ENCODE measurements at places on chromosomes 5 and 9.

GRCh38 chr9:125904155-125904851 lies 157.1 kb downstream of the PBX3 start:
- DNase-seq: no peak

DNA sequence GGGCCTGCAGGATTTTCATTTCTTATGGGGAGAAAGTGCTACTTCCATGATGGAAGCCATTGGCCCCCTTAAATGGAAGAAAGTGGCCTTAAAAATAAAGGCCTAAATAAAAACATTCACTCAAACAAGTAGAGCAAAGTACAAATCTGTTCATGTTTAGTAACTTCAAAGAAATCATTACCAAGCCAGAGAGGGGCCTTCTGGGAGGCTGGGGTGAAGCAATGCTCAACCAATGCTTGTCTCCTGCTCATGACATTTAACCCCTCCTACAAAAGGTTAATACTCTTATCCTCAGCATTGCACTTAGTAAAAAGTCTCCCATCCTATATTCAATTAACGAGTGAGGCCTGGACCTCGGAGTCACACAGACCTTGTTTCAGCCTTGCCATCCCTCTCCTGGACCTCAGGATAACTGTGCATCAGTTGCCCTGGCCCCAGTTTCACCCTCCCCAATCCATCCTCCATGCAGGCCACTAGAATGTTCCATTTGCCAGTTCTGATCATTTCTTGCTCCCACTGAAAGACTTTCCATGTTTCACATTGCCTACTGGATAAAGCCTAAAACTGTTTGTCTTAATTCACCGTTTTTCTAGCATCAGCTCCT lies 36.9 kb upstream of the ALDH1B1 start:
- no peak for DNase-seq

DNA sequence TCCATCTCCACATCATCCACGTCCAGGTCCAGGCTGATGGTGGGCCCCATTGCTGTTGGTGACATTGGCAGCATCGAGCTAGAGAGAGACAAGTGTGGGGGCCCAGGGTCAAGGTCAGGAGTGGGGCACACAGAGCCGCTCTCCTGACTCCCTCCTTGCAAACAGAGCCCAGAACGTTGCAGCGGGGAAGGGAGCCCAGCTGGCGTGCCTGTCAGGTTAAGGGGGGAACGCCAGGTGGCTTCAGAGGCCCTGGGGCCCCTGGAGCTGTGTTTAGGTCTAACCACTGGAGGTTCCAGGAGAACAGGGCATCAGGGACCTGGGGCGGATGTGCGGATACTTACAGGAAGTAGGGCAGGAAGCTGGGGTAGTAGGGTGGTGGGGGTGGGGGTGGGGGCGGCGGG lies 7.5 kb downstream of the RNF44 start:
- DNase-seq: no peak

GRCh38 chr5:143796753-143797152 lies 15.2 kb upstream of the HMHB1 start:
- no peak for DNase-seq

GRCh38 chr9:136051453-136051836 lies 43.6 kb downstream of the NACC2 start:
- no peak for DNase-seq

DNA sequence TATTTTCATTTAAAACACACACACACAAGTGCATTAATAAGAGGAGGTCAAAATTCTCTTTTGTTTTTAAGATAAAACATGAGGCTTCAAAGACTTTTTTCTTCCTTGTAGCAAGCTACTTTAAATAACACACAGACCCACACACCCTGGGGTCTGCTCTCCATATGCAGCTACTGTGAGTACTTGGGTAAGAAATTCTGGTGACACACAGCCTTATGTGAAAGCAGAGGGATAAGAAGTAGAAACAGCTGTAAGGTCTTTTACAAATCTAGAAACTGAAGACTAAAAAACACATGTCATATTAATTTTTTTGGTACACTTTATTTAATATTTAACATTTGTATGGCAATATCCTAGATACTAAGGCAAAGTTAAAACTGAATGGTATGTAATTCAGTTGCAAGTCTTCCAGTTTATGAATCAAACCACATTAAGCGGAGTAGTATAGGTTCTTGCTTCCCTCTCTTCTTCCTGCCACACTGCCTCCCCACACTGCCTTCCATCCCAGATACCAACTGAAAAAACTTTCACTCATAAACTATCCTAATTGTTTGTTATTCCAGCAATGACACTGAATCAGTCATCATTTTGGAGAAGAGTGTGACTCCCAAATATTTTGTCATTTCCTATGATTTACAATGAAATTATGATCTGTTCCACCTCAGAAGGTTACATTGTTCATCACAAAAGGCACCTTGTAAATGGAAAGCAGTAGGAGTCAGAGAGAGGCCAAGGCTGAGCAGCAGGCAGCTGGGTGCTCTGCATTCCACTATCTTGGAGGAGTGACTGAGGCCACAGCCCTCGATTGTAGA lies 92.0 kb downstream of the PLCXD3 start:
- no peak for DNase-seq

GRCh38 chr5:132381614-132382013 lies 12.1 kb downstream of the SLC22A5 start:
- no peak for DNase-seq

DNA sequence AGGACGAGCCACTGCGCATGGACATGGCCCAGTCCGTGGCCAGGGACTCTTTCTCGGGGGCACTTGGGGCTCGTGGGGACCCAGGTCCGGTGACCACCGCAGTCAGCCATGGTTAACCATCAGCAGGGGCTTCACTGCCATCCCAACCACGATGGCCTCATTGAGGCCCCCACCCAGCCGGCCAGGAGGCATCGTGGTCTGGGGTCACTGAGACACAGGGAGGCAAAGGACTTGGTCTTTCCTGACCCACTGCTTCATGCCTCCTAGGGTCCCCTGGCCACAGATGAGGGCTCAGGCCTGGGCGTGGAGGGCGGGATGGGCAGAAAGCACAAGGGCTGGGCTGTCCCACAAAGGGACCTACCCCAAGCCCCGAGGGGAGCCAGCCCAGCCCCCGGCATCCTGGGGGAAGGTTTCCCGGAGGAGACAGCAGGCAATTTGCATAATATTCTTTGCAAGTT lies 6.6 kb downstream of the NACC2 start:
- no peak for DNase-seq

DNA sequence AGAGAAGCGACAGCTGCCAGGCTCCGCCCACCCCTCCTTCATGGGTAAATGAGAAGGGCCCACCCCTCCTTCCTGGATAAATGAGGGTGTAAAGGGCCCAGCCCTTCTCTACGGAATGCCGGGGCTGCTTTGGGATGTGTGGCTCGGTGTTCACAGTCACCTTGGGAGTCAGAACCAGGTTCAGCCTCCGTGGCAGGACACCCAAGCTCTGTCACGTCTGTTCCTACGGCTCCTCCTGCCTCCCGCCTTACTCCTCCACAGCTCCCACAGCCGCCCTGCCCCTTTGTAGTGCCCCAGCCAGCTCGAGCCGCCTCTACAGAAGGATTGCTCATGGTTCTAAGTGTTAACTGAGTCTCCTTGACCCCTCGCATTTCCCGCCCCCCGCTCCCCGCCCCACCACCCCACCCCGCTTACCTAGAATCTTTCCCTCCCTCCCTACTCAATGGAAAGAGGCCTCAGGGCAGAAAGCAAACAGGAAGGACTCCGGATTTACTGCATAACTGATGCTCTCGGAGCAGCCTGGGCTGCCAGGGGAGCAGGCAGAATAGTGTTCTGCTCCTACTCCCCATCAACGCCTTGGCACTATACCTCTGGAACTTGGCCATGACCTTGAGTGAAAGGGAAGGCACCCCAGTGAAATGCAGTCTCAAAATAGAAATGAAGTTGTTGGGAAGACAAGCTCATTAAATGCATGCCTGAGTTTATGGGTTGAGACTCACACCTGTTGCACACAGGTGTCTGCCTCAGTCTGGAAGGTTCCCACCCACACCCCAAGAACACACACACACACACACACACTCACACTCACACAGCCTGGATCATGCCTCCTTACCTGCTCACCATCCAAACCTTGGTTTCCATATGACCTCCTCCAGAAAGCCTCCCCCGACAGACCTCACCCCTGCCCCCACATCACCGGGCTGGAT lies 59.6 kb downstream of the NEURL1B start:
- no peak for DNase-seq

DNA sequence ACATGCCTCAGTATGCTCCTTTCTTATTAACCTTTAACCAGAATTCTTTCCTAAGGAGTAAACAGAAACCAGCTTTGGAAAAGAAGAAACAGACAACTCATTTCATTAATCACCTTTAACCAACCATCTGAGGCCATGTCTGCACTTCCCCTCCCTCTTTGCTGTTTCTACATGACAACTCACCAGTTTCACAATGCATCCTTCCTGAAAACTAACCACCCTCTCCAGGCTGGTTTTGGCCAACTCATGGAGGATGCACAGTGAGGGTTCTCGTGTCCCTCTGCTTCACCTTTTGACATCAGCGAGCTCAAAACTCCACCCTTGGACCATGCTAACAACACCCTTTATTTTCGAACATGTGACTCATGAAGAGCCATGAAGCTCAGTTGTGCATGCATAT lies 244.1 kb downstream of the ELAVL2 start:
- no peak for DNase-seq

DNA sequence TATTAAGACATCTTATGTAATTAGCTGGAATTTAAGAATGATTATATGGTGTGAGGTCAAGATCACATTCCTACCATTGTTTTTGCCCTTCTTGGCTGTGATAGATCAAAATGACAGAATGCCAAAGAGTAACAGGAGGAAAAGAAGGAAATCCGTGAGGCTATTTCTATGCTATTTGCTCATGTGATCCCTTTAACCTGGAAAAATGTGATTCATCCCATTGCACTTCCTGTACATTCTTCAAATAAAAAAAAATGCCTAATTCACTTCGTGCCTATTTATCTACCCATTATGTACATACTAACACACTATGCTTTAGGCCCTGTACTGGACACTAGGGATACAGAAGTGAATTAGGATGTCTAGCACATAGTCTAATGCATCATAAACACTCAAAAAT lies 154.1 kb upstream of the PAPPA start:
- DNase-seq: no peak

DNA sequence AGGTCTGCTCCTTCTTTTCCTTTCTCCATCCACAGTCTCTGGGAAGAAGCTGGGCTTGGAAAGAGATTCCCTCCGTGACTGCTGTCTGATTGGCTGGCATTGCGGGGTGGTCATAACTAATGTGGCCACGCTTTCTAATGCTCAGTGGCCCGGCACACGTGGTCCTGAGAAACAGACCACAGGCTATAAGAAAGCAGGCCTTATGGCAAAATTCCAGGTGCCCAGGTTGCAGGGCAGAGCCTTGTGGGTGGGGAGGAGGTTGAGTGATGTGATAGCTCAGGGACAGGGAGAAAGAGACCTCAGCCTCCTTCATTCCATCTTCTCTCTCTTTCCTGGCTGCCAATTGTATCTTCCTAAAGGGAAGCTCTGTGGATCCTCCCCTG lies 5.4 kb upstream of the SH3PXD2B start:
- no peak for DNase-seq

DNA sequence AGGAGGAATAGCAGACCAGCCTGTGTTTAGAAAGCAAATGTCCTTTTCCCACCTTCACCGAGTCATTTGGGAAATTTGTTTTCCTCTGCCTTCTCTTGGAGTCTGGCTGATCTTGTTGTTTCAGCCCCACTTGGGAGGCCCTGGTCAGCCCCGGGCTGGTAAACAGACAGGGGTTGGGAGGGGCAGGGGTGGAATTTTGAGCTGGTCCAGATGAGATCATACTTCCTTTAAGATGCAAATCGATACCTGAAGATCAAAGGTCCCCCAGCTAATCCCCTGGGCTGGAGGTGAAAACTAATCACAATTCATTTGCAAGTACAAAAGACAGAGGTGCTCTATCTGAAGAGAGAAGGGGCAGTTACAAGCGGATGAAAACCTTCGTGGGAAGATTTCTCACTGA lies 118.4 kb downstream of the PAPPA start:
- no peak for DNase-seq

DNA sequence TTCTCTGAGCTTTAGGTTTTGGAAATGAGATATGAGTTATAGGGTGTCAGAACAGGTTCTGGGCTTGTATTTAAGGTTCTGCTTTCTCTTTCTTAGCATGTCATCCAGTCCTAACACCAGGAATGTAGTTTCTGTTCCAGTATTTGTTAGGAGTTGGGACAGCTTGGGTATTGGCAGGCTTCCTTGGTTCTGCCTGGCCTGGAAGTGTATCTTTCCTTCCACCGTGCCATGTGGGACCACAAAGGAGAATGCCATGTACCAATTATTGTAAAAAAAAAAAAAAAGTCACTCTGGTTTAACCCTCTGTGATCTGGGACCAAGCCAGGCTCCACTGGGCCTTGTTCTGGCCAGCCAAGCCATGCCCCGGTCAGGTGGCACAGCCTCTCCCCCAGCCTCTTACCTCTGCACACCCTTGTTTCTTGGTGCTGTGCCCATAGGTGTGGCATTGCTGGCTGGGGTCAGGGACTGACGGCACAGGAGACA lies 47.8 kb downstream of the ARHGAP26 start:
- DNase-seq: no peak

DNA sequence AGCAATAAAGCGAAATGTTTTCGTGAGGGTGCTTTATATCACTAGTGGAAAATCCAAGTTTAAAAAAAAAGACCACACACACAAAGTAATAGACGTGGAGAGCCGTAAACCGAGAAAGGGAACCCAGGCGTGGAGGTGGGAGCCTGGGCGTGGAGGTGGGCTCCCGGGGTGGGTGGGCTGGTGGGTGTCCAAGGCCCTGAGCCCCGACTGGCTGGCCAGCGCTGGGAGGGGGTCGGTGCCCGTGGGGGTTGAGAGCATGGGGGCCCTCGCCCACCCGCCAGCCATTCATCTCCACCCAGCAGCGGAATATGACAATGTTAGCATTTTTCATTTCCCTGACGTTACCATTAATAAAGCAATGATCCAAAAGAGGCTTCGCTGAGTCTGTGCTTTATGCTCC lies 135.0 kb downstream of the MVB12B start:
- DNase-seq: no peak

- DNase-seq: no peak
Measured at GRCh38 chr5:103624035-103624480, 61.5 kb upstream of the NUDT12 start.

GRCh38 chr5:148457183-148457620 lies 73.4 kb downstream of the FBXO38 start:
- no peak for DNase-seq

GRCh38 chr5:89246252-89246651 lies 363.3 kb upstream of the MEF2C start:
- DNase-seq: no peak

GRCh38 chr9:137107982-137108381 lies 6.6 kb downstream of the DPP7 start:
- DNase-seq: no peak
